ENCODE measurements at places on chromosomes 4 and X.

DNA sequence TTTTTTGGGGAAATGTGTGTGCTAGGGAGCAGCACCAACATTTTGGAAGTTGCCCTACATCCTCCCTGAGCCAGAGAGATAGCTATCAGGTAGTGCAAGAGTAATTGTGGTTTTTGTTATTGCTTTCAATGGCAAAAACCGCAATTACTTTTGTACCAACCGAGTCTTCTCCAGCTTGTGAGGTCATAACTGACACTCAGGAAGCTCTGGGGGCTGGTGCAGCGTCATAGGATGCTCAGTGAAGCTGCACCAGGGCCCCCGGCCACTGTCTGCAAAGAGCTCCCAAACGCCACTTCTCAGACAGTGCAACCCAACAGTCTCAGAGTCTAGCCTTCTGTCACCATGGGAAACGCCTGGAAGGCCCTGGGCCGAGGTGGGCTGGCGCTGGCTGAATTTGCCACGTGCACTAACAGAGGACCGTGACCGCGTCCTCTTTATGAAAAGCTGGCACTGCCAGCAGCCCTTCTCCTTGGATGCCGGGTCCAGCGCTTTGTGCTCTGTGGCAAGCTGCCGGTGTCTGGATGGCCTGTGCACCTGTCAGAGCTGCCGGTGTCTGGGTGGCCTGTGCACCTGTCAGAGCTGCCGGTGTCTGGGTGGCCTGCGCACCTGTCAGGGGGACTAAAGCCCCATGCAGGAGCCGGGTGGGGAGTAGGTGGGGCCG is 19.4 kb downstream of the SH3TC1 start:
- H3K4me1 ChIP-seq: peaks cover 55% of the 10 kb centered on the region
- H3K27me3 ChIP-seq: peaks cover 7% of the 10 kb centered on the region
- H3K36me3 ChIP-seq: no peaks in the 10 kb centered on the region
- no peak overlapping the region for H3K4me3 ChIP-seq
- H3K27ac ChIP-seq: no peak overlapping the region
- DNase-seq: no peak

DNA sequence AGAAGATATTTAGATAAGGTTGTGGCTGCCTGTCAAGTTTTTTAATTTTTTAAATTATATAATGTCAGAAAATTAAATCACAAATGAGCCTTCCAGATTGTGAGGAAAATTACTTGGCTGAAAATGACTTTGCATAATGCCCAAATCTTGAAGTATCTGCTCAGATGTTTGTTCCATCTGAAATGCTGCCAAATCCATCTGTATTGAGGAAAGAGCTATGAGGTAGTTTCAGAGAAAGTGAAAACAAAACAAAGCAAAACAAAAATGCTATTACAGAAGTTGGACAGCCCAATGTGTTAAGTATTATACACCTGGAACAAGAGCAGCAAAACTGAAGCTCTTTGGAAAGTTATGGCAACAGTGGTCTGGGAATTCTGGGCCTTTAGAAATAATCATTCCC is 23.3 kb upstream of the GUCY1B1 start:
- H3K27me3 ChIP-seq: no peaks in the 10 kb centered on the region
- no peaks in the 10 kb centered on the region for H3K4me1 ChIP-seq
- no peaks in the 10 kb centered on the region for H3K36me3 ChIP-seq
- DNase-seq: no peak
- no peak overlapping the region for H3K27ac ChIP-seq

- H3K4me3 ChIP-seq: peak overlapping the region; percentile 74
- H3K36me3 ChIP-seq: no peaks in the 10 kb centered on the region
- peaks cover 53% of the 10 kb centered on the region for H3K4me1 ChIP-seq
- peaks cover 5% of the 10 kb centered on the region for H3K27me3 ChIP-seq
- peak; percentile 76 for DNase-seq
These were observed 19.5 kb downstream of the SMPX start for GRCh38 chrX:21738210-21738949.

DNA sequence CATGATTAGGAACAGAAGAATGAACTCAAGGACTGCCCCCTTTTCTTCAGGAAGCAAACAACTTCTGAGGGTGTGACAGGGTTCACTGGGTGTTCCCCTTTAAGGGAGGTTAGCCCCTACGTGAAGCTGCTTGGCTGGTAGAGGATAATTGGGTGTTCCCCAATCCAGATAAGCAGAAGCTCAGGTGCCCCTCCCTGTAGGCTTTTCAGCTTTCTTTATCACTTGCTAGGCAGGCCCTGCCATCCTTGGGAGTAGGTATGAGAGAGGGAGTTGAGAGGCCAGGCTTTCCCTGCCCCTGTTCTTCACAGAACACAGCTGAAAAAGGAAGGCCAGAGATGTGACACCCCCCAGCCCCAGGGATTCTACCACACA is 44.2 kb downstream of the RTL9 start:
- peaks cover 3% of the 10 kb centered on the region for H3K4me1 ChIP-seq
- DNase-seq: no peak
- no peaks in the 10 kb centered on the region for H3K36me3 ChIP-seq
- peaks cover 2% of the 10 kb centered on the region for H3K27me3 ChIP-seq
- H3K27ac ChIP-seq: peak overlapping the region; percentile 21
- no peak overlapping the region for H3K4me3 ChIP-seq
